ENCODE measurements at places on chromosomes 3 and 15.

DNA sequence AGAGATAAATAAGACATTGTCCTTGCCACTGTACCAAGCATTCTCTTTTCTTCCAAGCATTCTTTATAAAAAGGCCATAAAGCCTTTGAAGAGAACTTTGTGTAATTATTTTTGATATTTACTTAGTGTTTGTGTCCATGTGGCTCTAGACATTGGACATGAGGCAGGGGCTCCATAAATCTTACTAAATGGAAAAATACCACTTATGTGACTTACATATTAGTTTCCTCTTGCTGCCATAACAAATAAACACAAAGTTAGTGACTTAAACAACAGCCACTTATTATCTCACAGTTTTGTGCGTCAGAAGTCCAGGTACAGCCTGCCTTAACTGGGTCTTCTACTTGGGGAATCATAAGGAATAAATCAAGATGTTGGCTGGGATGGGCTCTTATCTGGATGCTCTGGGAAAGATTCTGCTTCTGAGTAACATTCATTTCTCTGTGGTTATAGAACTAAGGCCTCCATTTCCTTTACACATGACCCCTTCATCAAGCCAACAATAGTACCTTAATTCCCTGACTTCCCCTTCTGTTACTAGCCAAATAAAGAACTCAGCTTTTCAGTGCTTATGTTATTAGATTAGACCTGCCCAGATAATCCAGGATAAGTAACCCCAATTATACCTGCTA, 59.9 kb upstream of the COL8A1 start:
- no peaks in the 10 kb centered on the region for H3K27me3 ChIP-seq
- H3K36me3 ChIP-seq = no peaks in the 10 kb centered on the region
- H3K4me1 ChIP-seq = no peaks in the 10 kb centered on the region
- H3K27ac ChIP-seq = no peak overlapping the region

DNA sequence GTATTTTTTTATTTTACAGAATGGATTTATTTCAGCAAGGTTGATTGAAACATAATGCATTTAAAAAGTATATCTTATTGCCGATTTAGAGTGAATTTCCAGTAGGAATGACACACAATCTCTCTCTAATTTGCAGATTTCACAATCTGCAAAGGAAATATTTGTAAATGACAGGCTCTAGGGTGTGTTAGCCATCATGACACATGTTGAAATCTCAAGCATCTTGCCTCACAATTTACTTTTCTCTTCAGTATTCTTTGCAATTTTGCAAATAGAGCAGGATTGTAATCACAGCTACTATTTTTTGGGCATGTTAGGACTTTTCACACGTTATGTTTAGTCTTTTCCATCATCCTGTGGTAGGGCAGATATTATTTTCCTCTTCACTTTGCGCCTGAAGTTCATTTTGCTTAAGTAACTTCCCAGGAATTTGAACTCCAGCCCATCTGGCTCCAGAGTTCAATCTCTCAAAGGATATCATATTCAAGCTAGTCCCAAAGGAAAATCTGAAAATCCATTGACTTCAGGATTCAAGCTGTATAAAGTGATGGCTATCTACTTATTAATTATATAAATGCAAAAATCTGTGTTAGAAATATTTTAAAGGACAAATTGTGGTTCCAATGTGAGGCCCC, 55.4 kb downstream of the ATP13A4 start:
- H3K36me3 ChIP-seq = no peaks in the 10 kb centered on the region
- no peak overlapping the region for H3K4me3 ChIP-seq
- no peaks in the 10 kb centered on the region for H3K27me3 ChIP-seq
- no peaks in the 10 kb centered on the region for H3K4me1 ChIP-seq
- no peak for DNase-seq

GRCh38 chr15:51232581-51232980, 105.8 kb downstream of the CYP19A1 start:
- H3K27ac ChIP-seq = no peak overlapping the region
- peaks cover 10% of the 10 kb centered on the region for H3K27me3 ChIP-seq
- H3K4me1 ChIP-seq = peaks cover 11% of the 10 kb centered on the region
- no peaks in the 10 kb centered on the region for H3K36me3 ChIP-seq
- no peak for DNase-seq
- H3K4me3 ChIP-seq = no peak overlapping the region

GRCh38 chr15:85832394-85832793, 37.7 kb upstream of the KLHL25 start:
- no peak overlapping the region for H3K4me3 ChIP-seq
- H3K36me3 ChIP-seq = no peaks in the 10 kb centered on the region
- H3K4me1 ChIP-seq = no peaks in the 10 kb centered on the region
- no peak for DNase-seq

DNA sequence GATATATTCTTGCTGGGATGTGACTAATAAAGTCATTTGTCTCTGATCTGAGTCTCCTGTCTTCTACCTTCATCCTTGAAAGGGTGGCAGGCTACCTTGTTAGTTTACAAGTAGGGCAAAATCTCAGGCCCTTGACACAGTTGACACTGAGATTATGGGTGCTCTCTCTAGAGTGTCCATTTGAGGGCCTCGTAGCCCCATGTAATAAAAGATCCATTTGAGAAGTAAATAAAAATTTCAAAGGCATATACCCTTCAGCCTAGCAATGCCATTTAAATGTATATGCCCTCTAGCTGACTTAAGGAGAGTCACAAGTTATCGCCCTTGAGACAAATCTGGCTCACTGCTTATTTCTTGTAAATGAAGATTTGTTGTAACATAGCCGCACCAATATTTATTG, 98.6 kb downstream of the TCF12 start:
- H3K36me3 ChIP-seq = no peaks in the 10 kb centered on the region
- no peak for DNase-seq
- peaks cover 12% of the 10 kb centered on the region for H3K4me1 ChIP-seq
- H3K27ac ChIP-seq = peak overlapping the region; percentile 27
- no peaks in the 10 kb centered on the region for H3K27me3 ChIP-seq

GRCh38 chr15:85362436-85363081, 17.8 kb upstream of the AKAP13 start:
- no peaks in the 10 kb centered on the region for H3K36me3 ChIP-seq
- H3K27me3 ChIP-seq = no peaks in the 10 kb centered on the region
- H3K27ac ChIP-seq = no peak overlapping the region
- H3K4me1 ChIP-seq = peaks cover 58% of the 10 kb centered on the region
- DNase-seq = no peak

DNA sequence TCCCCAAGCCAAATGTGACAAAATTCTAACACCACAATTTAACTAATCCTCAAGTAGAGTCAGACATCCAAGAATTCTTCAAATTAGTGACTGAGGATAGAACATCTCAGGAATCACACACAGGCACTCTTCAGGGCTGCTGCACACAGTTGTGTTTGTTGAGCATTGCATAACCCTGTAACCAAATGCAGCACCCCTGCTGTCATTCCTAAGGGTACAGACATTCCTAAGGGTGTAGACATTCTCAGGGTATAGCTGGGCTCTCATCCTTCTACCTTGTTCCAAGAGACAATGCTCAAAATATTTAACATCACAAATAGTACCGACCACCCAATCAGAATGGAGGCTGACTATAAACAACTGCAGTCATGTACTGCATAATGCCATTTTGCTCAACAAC, 107.1 kb upstream of the UBE2E2 start:
- peaks cover 8% of the 10 kb centered on the region for H3K36me3 ChIP-seq
- peaks cover 22% of the 10 kb centered on the region for H3K4me1 ChIP-seq
- no peak for DNase-seq
- no peak overlapping the region for H3K27ac ChIP-seq
- no peaks in the 10 kb centered on the region for H3K27me3 ChIP-seq

DNA sequence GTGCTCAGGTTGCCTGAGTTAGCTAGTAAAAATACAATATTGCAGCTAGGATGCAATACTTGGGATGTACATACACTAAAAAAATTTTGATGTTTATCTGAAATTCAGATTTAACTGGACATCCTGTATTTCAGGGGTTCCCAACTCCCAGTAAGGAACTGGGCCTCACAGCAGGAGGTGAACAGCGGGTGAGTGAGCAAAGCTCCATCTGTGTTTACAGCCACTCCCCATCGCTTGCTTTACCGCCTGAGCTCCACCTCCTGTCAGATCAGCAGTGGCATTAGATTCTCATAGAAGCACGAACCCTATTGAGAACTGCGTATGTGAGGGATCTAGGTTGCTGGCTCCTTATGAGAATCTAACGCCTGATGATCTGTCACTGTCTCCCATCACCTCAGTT, 285.1 kb upstream of the PROK2 start:
- no peak for DNase-seq
- no peak overlapping the region for H3K4me3 ChIP-seq
- H3K36me3 ChIP-seq = no peaks in the 10 kb centered on the region
- peaks cover 36% of the 10 kb centered on the region for H3K27me3 ChIP-seq

- no peaks in the 10 kb centered on the region for H3K4me1 ChIP-seq
- no peaks in the 10 kb centered on the region for H3K36me3 ChIP-seq
- no peak overlapping the region for H3K4me3 ChIP-seq
- H3K27me3 ChIP-seq = no peaks in the 10 kb centered on the region
Observed at GRCh38 chr15:27482287-27482686, 511.3 kb downstream of the GABRG3 start.

DNA sequence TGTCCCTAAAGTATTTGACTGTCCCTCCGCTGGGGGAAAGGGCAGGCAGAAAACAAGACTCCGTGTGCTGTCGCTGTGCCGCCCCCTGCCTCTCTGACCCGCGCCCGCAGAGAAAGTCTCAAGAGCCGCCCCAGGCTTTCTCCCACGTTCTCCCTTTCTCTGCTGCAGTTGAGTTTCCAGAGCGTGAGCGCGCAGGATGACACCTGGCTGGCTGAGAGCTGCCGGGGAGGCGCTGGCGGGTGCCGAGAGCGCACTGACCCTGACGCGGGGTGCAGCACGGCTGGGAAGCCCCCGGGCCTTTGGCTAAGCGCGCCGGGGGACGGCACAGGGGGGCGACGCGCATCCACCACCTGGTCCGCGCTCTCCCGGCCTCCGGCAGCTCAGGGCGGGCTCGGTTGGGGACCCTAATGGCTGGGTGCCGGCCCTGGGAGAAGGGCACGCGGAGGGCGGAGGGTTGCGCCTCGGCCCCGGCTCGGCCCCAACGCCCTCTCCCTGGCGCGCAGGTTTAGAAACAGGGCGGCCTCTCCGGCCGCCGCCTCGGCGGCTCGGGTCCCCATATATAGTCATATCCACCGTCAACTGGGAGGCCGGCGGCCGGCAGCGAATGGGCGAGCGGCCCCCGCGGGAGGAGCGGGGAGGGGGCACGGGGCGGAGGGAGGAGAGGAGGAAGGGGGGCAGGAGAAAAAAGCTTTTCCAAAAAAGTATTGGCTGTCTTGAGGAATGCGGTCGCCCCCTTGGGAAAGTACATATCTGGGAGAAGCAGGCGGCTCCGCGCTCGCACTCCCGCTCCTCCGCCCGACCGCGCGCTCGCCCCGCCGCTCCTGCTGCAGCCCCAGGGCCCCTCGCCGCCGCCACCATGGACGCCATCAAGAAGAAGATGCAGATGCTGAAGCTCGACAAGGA, at the start of gene TPM1:
TSS of gene TPM1 (plus strand) at position 774 of the 903 bp plus-strand sequence. CDS start at position 857, 83 bp downstream.
- peaks cover 78% of the 10 kb centered on the region for H3K27me3 ChIP-seq
- no peaks in the 10 kb centered on the region for H3K36me3 ChIP-seq
- H3K27ac ChIP-seq = no peak within 1 kb of the TSS
- no peak for DNase-seq
- peak within 1 kb of the TSS; percentile 88 for H3K4me3 ChIP-seq

All from naive B cell (primary cell).